ENCODE measurements at places on chromosomes 5 and 9. TPM values are rescaled to one million over a fixed set of nuclear protein-coding genes. Genes with fewer than 3 reads are reported as not detected.

The MIGA2 gene
- 39.0 TPM for total RNA-seq

The HAVCR1 gene
- total RNA-seq = not detected

The OTULINL gene
- 7.7 TPM for total RNA-seq

The AK8 gene
- 0.52 TPM for total RNA-seq

The FAXDC2 gene
- 3.7 TPM for total RNA-seq

GRCh38 chr9:86035827-86036440, 63.4 kb downstream of the GOLM1 start:
- DNase-seq = no peak

- DNase-seq = no peak
Measured at GRCh38 chr5:180241600-180241999, 32.6 kb upstream of the RASGEF1C start.

DNA sequence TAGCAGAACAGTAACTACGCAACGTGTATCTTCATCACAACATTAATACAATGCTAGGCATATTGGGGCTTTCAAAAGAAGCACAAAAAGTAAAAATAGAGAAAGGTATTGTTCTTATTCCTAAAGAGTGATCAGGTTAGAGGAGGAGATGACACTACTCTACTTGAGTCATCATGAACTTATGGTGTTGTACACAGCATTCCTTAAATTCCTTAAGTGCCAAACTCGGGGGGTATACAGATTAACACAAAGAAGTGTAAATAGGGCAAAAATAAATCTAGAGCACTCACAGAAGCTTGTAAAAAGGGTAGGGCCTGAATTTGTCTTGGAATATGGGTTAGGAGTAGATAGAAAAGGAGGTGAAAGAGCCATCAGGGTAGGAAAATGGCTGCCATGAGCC, 308.0 kb upstream of the DAP start:
- no peak for DNase-seq

DNA sequence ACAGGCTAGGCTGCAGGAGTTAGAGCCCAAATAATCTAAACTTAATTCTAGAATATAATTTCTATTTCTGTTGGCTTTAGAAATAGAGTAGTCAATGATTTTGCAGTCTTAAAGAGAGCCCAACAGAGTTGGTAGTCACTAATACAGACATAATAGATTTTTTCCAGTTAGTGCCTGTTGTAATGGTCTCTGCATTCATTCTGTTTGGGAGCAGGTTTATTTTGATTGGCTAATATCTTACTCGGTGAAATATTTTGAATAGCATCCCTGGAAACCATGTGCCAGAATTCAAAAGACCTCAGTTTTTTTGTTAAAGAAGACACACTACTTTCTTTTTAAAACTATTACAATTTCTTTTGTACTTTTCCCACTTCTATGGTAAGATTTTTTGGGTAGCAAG, 107.2 kb downstream of the RASGRF2 start:
- DNase-seq = no peak

Measured in H1 (cell line).